ENCODE measurements at places on chromosomes 4 and X. TPM values are rescaled to one million over a fixed set of nuclear protein-coding genes. Genes with fewer than 3 reads are reported as not detected.

DNA sequence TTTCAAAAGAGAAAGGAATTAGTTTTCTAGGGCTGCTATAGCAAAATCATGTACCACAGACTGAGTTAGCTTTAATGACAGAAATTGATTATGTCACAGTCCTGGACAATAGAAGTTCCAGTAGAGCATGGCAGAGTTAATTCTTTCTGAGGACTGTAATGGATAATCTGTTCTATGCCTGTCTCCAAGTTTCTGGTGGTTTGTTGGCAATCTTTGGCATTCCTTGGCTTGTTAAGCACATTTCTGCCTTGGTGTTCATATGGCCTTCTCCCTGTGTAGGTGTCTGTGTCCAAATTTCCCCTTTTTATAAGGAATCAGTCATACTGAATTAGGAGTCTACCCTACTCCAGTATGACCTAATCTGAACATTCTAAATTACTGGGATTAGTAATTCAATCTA, 336.1 kb upstream of the PABPC4L start:
- no peak for DNase-seq

DNA sequence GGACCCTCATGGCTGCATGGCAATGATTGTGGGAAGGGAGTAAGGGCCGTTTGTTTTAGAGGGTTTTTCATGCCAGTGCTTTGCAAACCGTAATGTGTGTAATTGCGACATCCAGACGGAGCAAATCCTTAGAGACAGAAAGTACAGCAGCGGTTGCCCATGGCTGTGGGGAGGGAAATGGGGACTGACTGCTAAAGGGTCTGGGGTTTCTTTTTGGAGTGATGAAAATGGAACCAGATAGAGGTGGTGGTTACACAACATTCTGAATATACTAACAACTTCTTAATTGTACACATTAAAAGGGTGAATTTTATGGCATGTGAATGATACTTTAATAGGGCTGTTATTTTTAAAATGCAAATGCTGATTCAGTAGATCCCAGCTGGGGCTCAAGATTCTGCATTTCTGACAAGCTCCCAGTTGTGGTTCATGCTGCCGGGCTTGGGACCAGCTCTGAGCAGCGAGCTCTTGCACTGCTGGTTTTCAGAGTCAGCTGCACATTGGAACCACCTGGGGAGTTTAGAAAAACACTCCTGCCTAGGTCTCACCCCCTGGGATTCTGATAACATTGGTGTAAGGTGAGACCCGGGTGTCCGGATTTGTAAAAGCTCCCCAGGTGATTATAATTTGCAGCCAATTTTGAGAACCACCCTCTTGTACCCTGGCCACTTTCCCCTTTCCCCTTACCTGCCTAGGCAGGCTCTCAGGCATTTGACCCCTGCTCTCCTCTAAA, 47.7 kb downstream of the PRPS1 start:
- no peak for DNase-seq

- no peak for DNase-seq
Measured at GRCh38 chr4:130071746-130072145, 975.8 kb downstream of the C4orf33 start.

DNA sequence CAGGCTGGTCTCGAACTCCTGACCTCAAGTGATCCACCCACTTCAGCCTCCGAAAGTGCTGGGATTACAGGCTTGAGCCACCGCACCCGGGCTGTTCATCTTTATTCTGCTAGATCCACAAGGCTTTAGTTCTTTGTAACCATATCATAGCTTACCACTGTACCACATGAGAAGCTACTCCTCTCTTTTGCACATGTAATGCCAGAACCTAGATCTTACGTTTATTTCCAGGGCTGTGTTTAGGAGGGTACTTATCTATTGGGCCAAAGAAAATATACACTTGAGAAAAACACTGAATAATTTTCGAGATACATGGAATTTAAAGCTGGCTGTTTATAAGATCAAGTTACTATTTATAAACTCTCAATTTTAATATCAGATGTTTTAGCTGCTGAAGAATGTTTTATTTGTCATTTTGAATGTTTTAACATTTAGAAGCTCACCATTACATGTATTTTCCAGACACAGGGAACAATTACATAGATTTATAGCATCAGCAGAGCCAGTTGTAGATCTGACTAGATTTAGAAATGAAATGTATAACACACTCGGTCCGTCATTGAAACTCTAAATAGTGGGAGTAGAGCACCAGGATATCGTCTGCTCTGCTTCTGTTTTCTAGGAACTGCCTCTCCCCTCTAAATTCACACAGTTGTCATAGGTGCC, 155.3 kb upstream of the HAND2 start:
- no peak for DNase-seq

Gene PCDH18
- 11.3 TPM for total RNA-seq

Gene CFAP47
- total RNA-seq, result not detected

Gene CXorf38
- total RNA-seq, result 15.5 TPM

GRCh38 chr4:61445374-61446063, 245.4 kb downstream of the ADGRL3 start:
- no peak for DNase-seq

GRCh38 chr4:47721892-47722575, 115.8 kb downstream of the CORIN start:
- DNase-seq, result no peak

- no peak for DNase-seq
Measured at GRCh38 chr4:125115476-125115875, 199.3 kb upstream of the FAT4 start.
